ENCODE measurements at places on chromosomes 2 and 18.

- no peak for DNase-seq
Observed at GRCh38 chr18:50182511-50182910, 12.4 kb downstream of the MYO5B start.

DNA sequence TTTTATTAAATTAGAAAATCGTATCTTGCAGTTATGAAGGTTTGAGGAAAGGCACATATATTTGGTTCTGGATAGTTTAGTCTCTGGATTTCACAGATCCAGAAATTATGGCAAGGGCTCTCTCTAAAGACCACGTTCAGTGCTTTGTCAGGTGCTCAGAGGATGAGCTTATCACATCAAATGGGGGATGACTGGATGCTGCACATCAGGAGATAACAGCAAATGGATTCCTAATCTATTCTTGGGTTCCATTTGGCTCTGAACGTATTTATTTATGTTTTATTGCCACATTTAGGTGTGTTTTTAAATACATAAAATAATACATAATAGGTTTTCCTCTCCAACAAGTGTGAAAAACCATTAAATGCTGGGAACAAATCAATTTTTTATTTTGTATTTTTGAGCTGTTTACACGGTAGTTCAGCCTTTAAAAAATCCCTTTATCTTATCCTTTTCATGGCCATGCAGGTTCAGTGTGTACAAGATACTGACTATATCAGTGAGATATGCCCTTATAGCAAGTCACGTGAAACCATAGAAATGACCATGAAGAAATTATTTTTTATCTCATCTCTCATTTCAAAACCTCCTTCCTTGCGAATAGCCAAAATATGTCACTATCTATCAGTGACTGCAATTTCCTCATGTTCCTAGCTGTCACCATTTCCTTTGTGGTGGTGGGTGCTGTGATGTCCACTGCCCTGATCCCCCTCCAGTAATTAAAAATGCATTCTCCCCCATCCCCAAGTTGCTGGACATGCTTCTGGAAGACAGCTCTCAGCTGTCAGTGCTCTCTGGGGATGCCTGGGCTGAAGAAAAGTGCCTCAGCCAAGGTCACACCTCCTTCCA lies 25.9 kb upstream of the CXCR4 start:
- DNase-seq = no peak

GRCh38 chr2:45929674-45930395 lies 278.4 kb downstream of the PRKCE start:
- DNase-seq = no peak

DNA sequence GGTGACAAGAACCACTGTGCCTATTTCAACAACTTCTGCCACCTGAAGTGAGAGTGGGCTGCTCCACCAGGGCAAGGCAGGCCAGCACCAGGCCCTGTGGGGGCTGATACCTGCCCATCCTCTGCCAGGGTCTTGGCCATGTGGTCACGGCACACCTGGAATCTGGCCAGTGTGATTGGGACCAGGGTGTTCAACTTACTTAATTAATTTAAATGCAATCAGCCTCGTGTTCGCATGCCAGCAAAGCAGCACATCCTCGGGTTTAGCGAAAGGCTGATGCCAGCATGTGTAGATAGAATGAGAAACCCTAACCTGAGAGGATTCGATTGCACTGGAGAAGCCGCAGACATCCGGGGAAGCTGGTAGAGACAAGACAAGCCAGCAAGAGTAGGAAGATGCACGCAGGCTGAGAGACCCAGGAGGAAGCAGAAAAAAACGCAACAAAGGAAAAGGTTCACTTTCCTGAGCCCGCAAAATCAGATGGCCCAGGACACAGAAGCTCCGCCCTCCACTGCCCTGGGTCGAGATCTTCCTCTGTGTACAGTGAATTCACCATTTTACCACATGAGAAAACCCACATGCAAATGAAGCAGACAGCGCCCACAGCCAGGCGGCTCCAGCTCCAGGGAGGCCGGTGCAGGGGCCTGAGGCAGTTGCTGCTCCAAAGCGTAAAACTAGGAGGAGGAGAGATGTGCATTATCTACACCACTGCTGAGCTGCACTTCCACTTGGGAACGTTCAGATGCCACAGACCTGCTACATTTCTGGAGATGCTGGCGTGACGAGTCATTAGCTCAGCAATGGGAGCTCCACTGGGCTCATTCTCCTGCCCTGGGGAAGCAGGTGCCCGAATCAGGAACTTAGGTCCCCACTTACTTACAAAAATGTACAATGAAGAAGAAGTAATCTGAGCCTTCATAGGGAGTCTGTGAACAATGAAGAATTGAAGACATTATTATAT lies 92.1 kb downstream of the TMEM18 start:
- peak; percentile 72 for DNase-seq

DNA sequence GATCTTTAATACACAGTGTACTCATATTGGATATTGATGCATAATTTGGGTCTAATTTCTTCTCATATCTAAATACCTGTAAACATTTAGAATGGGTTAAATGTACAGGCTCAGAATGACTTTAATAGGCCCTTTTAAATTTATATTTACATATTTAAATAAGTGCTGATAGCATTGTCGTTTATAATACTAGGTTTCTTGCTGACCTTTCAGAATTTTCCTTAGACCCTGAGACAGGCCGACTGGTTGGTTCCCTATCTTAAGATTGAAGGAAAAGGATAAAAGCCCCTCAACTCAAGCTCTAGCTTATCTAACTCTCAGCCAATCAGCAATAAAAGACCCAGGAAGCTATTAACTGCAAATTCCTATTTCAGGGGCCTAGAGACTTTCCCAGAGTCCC lies 67.8 kb upstream of the HNMT start:
- no peak for DNase-seq

GRCh38 chr18:69935319-69936190 lies 12.1 kb downstream of the CD226 start:
- DNase-seq = no peak

DNA sequence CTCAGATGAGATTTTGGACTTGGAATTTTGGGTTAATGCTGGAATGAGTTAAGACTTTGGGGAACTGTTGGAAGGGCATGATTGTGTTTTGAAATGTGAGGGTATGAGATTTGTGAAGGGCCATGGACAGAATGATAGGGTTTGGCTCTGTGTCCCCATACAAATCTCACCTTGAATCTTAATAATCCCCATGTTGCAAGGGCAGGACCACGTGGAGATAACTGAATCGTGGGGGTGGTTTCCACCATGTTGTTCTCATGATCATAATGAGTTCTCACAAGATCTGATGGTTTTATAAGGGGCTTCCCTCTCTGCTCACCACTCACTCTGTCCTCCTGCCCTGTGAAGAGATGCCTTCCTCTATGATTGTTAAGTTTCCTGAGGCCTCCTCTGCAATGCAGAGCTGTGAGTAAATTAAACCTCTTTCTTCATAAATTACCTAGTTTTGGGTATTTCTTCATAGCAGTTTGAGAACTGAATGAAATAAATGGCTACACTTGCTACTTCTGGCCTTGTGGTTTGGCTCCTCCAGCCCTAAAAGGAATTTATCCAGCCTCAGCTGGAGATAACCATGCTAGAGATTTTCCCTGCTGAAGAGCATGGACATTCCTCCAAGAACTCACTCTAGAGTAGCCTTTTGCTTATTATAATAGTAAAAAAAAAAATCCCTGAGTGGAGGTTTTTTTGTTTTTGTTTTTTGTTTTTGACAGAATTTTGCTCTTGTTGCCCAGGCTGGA lies 144.3 kb upstream of the TFPI start:
- DNase-seq = no peak

GRCh38 chr18:80132180-80132812 lies 23.2 kb downstream of the ADNP2 start:
- DNase-seq = no peak

GRCh38 chr2:165010556-165010955 lies 55.2 kb upstream of the SLC38A11 start:
- no peak for DNase-seq

GRCh38 chr18:35728676-35729075 lies 147.1 kb downstream of the GALNT1 start:
- DNase-seq = no peak

DNA sequence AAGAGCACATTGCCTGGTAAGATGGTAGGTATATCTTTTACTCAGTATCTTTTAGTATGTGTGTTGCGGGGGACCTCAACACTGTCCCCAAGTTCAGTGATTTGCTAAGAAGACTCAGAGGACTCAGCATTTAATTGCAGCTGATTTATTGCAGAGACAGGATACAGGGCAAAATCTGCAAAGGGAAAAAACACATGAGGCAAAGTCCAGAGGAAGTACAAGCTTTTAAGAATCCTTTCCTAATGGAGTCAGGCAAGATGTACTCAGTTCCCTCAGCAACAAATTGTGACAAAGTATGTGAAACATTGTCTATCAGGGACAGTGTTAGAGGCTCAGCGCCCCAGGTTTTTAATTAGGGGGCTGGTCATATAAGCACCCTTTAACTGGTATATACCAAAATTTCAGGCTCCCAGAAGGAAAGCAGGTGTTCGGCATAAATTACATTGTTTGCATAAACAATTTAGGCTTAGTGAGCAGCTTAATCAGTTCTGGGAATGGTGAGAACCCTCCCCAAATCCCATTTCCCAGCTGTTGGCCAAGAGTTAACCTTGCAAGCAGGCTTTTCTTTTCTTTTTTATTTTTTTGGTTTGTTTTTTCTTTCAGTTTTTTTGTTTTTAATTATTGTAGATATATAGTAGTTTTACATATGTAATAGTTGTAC lies 41.7 kb downstream of the RAB3GAP1 start:
- DNase-seq = no peak

- no peak for DNase-seq
Observed at GRCh38 chr2:60106836-60107529, 446.5 kb downstream of the BCL11A start.

- DNase-seq = no peak
Observed at GRCh38 chr2:128304715-128305554, 13.7 kb downstream of the HS6ST1 start.

Measured in NAMALWA (cell line).